Activated CD4-positive, alpha-beta memory T cell treated with anti-CD3 and anti-CD28 coated beads, Interleukin-2, amount 10 ng/mL, durations not matched to agents 7 days and 5 days (primary cell): ENCODE measurements at places on chromosomes 11 and 22.

DNA sequence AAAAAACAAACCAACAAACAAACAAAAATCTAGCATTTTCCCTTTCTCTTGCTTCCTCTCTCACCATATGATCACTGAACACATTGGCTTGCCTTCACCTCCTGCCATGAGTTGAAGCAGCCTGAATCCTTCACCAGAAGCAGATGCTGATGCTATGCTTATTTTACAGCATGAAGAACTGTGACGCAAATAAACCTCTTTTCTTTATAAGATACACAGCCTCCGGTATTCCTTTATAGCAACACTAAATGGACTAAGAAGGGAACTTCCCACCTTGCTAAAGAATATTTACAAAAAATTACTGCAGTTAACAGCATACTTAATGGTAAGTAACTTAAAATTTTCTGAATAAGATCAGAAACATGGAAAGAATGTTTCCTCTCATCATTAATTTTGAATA, 27.7 kb upstream of the TEAD1 start:
- no peaks in the 10 kb centered on the region for H3K36me3 ChIP-seq
- no peak for DNase-seq
- no peaks in the 10 kb centered on the region for H3K4me1 ChIP-seq

DNA sequence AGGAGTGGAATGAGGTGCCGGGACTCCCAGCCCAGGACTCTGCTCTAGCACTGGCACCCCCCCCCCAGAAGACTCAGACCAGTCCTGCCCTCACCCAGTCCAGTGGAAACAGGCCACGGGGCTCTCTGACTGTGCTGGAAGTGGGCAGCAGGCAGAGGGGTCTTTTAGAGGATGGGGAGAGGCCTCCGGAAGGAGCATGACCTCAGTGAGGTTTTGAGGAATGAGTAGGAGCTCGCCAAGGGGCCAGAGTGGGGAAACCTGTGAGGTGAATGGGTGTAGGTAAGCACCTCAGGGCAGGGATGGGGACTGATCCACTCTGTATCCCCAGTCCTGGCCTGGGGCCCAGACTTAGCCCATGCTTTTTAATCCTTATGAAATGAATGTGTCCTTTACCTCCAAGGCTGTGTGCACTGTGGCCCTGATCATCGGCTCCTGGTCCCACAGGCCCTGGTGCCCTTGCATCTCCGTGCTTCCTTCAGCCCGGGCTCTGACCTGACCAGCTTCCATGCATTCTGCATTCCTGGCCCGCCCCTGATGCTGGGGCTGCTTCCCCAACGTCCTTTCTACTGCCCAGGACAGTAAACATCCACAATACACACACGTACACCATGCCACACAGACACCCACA, 24.4 kb upstream of the RFPL3 start:
- H3K36me3 ChIP-seq = no peaks in the 10 kb centered on the region
- H3K4me1 ChIP-seq = no peaks in the 10 kb centered on the region
- H3K4me3 ChIP-seq = no peak overlapping the region
- DNase-seq = no peak
- no peak overlapping the region for H3K27ac ChIP-seq

- peaks cover 13% of the 10 kb centered on the region for H3K4me1 ChIP-seq
- H3K27ac ChIP-seq = no peak overlapping the region
- no peak for DNase-seq
These were observed 39.8 kb upstream of the ATXN10 start for GRCh38 chr22:45631841-45632238.

DNA sequence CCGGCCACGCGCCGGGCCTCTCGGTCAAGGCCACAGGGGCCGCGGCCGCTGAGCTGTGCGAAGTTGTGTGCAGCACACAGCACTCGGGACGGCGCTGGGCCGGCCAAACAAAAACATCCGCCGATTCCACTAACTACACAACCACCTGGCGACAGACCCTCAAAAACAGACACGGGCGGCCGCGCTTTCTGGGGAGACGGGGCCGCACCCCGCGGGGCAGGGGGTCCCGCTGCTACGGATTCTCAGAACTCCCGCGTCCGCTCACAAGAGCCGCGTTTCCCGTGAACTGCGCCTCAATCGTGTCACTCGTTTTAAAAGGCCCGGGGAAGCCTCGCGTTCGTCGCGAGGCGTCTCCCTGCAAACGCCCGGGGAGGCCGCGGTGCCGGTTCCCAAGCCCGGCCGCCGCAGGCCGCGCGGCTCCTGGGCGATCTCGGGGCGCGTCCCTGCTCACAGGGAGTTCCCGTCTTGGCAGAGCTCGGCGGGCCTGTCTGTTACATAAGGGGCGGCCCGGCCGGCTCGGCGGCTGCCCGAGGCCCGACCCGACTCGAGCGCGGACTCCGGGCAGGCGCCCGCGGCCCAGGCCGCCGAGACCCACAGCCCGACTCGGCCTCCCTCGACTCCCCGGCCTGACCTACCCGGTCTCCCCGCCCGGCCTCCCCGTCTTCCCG, 936 bp downstream of the BRD1 start:
- DNase-seq = peak; percentile 53
- H3K4me1 ChIP-seq = peaks cover 65% of the 10 kb centered on the region
- peak overlapping the region; percentile 92 for H3K4me3 ChIP-seq
- no peaks in the 10 kb centered on the region for H3K27me3 ChIP-seq
